ENCODE measurements at places on chromosomes 2 and 18. TPM values are rescaled to one million over a fixed set of nuclear protein-coding genes. Genes with fewer than 3 reads are reported as not detected.

TAF4B gene
- 12.3 TPM for total RNA-seq

RFX8 gene
- not detected for total RNA-seq

LOXL3 gene
- 11.4 TPM for total RNA-seq

NETO1 gene
- total RNA-seq = not detected

Data from G401 (cell line).